ENCODE measurements at places on chromosomes 4 and X.
A peak's percentile ranks its signal among the peaks of the same experiment; 100 is the strongest.

DNA sequence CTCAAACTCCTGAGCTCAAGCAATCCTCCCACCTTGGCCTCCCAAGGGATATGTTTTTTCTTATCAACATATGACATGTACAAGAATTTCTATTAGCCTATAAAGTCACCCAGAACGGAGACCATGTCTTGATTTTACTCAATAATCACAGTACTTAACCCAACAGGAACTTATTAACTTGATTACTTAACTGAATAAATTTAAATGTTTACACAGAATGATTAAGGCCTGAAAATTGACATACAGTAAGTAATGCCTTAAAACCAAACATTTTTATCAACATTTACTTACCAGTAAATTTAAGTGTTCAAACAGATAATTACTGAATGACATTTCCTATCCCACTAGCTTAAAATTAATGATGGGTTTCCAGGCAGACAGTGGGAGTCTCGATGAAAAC lies 25.4 kb downstream of the EIF4E start:
- no peak for DNase-seq

GRCh38 chr4:81804849-81805248 lies 333.1 kb upstream of the RASGEF1B start:
- no peak for DNase-seq

- no peak for DNase-seq
Measured at GRCh38 chrX:1906028-1906427, 291.2 kb downstream of the ASMT start.

- no peak for DNase-seq
Measured at GRCh38 chrX:65688403-65688871, 21.0 kb downstream of the MSN start.

DNA sequence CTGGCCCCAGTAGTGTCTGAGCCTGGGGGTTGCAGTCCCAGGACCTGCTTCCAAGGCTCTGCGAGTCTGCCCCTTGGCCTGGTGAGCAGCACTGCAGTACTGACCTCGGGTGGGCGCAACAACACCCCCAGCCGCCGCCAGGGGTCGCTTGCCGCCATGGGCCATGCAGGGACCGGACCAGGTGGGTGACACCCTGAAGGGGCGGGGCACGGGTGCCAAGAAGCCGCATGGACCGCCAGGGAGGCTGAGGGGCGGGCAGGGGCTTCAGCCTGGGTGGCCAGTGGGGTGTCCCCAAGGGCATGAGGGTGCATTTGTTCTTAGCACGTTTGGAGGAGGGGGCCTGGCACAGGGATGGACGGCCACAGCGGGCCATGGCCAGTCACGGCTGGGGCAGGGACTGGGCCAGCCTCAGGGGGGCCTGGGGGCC lies 25.0 kb downstream of the TACC3 start:
- DNase-seq: peak; percentile 57

GRCh38 chr4:74715706-74716435 lies 78.5 kb downstream of the BTC start:
- no peak for DNase-seq

DNA sequence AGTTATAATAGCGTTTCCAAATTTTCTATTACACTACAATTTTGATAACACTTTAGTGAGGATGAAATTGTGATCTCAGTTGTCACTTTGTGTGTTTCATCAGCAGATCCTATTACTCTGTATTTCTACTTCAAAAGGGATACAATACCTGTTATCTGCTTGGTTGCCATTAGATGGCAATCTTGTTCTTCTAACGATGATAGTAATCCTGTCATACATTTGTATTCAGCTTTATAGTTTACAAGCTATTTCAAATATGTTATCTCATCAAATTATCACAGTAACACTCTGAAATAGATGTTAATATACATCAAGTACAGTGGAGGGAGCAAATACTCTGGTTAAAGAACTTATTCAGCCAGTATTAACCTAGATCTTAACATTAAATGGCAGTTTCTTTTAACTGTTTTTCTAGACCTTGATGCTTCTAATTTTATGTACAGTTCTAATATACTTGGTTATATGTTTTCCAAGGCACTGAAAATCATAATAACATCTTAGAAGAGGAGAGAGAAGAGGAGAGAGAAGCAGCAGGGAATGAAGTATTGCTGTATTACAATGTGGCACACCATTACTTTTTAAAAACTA lies 292.0 kb downstream of the CCSER1 start:
- no peak for DNase-seq

GRCh38 chr4:3296651-3297050 lies 3.8 kb downstream of the RGS12 start:
- no peak for DNase-seq

- DNase-seq: no peak
Measured at GRCh38 chr4:90582087-90582486, 454.9 kb downstream of the CCSER1 start.

Measured in stimulated activated CD8-positive, alpha-beta memory T cell treated with anti-CD3 and anti-CD28 coated beads, Interleukin-4, amount 100 ng/mL, for 4 hours (primary cell).